ENCODE measurements at places on chromosomes 3 and 15. TPM values are rescaled to one million over a fixed set of nuclear protein-coding genes. Genes with fewer than 3 reads are reported as not detected.

- no peak for DNase-seq
These were observed 20.3 kb upstream of the ATOSA start for GRCh38 chr15:52699457-52699856.

DNA sequence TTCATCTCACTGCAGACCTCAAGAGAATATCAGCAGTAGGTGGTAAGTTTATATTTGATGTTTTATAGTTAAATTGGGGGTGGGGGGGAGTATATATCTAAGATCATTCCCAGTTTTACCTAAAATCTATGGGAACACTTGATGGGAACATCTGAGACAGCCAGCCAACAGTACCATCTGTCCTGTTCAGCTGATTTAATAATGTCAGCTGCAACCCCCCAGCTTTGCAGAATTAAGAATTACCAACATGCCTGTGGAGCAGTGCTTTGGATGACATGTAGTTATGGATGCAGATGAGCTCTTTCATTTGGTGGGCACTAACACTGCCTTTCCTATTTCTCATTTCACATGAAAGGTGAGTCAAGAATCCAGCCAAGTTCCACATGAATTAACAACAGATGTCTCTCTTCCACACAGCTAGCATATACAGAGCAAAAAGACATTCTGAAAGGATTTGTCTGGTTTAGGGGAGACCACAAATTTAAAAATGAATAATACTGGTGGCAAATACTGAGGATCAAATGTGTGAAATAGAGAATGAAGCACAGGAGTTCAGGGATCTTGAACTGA lies 76.2 kb downstream of the SETD5 start:
- no peak for DNase-seq

DNA sequence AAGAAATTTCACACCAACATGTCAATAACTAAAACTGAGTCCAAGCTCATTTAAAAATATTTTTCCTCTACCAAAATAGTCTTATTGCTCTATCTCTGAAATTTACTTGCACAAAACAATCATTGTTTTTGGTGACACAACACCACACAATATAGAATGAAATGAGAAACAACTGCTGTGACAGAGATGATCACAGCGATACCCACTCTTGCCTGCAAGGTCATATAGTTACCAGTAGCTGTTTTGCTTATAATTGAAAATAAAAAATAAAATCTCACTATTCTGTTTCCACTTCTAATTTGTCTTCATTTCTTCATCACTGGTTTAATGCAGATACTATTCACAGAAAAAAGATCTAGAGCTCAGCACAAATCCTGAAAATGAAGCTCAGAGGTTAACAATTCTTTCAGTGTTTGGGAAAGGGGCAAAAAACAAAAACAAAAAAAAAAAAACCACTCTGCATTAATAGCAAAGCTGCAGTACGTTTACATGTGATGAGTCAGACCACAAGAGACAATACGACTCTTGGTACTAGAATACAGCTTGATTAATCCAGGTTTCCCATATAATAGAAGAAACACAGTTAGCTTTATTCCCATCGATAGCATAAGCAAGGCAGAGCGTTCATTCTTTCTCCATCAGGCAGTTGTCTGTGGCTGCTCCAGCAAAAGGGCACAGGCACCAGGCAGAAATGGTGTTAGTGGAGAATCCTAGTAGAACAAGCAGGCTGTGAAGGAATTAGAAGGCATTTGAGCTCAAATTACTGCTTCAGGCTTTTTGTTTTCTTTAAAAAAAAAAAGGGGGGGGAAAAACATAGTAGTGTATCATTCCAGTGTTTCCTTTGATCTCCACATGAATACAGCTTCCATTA lies 773 bp downstream of the ANKRD28 start:
- DNase-seq: peak; percentile 9

- DNase-seq: no peak
These were observed 134.0 kb downstream of the PGPEP1L start for GRCh38 chr15:98873441-98874218.

- peak; percentile 14 for DNase-seq
These were observed 12.8 kb upstream of the MTMR10 start for GRCh38 chr15:31004220-31004733.

GRCh38 chr3:69723389-69723788 lies 15.9 kb upstream of the MITF start:
- DNase-seq: no peak

- no peak for DNase-seq
These were observed 1.9 kb downstream of the SETD5 start for GRCh38 chr3:9399337-9399703.

- no peak for DNase-seq
These were observed 28.0 kb downstream of the SENP7 start for GRCh38 chr3:101484805-101485620.

DNA sequence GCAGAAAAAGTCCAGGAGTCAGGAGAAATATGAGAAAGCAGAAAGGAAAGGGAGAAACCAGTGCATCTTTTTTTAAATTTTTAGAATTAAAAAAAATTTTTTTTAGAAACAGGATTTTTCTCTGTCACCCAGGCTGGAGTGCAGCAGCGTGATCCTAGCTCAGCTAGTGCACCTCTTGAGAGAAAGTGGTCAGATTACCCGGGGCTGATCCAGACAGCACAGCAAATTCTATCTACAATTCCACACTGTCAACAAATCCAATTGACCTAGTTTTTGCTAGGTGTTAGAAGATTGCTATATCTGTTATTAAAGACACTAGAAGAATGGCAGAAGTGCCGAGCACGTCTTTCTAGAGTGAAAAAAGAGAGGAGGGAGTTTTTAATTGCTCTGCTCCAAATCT lies 117.3 kb downstream of the RFTN1 start:
- no peak for DNase-seq

GRCh38 chr3:151579571-151580270 lies 118.9 kb upstream of the IGSF10 start:
- DNase-seq: peak; percentile 5

DNA sequence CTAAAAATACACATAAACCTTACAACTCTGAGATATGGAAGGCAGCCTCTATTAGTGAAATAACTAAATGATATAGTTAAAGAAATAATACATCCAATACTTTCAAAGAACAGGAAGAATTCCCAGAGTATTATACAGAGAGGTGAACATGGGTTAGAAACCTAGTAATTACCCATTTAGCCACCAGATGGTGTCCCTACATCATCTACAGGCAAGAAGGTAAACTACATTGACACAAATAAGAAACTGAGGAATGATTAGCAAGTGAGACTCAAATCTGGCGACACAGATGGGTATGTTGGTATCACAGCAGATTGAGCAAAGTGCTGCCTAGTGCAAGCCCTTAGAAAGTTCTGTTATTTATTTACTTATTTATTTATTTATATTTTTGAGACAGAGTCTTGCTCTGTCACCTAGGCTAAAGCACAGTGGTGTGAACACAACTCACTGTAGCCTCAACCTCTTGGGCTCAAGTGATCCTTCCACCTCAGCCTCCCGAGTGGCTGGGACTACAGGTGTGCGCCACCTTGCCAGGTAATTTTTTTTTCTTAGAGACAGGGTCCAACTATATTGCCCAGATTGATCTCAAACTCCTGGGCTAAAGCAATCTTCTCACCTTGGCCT lies 28.2 kb downstream of the NEK4 start:
- DNase-seq: no peak

DNA sequence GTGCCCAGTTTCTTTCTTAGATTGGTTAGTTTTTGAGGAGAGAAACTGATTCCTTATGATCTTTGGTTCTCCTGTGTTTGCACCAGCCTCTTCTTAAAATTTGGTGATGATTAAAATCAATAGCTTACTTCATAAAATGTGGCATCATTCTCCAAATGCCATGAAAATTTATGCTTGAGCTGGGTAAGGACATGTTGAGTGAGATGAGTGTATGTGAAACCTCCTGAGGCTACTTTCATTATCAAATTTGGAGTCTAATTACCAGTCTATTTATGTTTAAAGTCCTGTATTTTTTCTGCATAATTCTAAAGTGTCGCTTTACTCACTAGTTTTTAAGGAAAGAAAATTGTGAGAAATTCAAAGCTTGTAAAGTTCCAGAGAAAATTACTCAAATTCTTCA lies 102.1 kb downstream of the DIPK2A start:
- no peak for DNase-seq

DNA sequence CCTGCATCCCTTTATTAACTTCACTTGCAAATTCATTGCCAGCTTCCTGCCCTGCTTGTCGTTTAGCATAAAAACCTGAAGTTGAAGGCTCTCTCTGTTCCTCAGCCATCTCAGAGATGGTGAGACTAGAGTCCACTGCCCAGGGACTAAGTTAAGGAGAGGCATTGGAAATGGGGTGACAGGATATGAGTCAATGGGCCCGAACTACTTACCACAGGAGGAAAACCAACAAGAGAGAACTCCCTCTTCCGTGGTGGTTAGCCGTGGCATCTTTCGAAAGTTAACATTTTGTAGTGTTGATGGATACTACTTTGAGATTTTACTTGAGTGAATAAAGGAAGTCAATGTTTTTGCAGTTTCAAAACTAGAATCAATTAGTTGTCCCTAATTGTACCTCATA lies 65.3 kb downstream of the LRTM1 start:
- DNase-seq: no peak

- no peak for DNase-seq
These were observed 22.3 kb upstream of the PSTPIP1 start for GRCh38 chr15:76972389-76973361.

Gene CPN2
- not detected for total RNA-seq

Gene THRB
- total RNA-seq: 6.9 TPM

Gene NME9
- total RNA-seq: not detected

Gene ZPLD1
- total RNA-seq: not detected

Gene TMEM89
- not detected for total RNA-seq

Gene CCDC39
- total RNA-seq: 0.26 TPM

Gene SLC2A2
- total RNA-seq: 2.9 TPM
